ENCODE measurements at places on chromosomes 12 and 14.

DNA sequence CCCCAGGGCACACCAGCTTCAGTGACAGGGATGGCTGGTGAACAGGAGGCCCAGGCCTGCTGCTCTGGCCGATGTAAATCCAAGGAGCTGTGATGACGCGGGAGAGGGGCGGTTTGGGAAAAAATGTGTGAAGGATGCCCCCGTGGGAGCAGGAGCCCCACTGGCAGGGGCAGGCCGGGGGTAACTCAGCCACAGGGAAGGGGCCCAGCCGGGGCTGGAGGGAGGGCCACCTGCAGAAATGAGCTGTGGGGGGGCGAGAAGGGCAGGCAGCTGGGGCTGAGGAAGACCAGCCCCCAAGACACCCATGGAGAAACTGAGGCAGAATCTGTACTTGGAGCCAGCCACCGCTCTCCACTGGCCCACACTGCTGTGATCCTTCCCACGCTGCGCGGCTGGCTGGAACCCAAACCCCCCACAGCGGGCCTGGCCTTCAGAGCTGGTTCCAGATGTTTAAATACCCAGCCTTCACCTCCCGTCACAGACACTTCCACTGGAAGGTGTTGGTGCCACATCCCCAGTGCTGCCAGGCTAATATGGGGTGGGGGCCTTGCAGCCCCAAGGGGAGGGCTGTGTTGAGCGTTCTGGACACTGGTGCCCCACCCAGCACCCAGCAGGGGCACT, 28.5 kb upstream of the ANKRD9 start:
- DNase-seq: no peak

GRCh38 chr12:52739963-52740362, 36.6 kb upstream of the KRT77 start:
- no peak for DNase-seq

DNA sequence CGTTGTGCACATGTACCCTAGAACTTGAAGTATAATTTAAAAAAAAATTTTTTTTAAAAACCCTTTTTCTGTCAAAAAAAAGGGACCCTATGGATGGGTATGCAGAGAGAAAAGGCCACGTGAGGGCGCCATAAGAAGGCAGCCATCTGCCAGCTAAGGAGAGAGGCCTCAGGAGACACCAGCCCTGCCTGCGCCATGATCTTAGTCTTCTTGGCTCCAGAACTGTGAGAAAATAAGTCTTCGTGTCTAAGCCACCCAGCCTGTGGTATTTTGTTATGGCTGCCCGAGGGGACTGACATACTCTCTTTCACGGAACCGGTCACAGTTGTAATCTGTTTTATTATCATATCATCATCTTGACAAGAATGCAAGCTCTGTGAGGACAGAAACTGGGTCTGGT, 174.8 kb downstream of the EFCAB11 start:
- no peak for DNase-seq

DNA sequence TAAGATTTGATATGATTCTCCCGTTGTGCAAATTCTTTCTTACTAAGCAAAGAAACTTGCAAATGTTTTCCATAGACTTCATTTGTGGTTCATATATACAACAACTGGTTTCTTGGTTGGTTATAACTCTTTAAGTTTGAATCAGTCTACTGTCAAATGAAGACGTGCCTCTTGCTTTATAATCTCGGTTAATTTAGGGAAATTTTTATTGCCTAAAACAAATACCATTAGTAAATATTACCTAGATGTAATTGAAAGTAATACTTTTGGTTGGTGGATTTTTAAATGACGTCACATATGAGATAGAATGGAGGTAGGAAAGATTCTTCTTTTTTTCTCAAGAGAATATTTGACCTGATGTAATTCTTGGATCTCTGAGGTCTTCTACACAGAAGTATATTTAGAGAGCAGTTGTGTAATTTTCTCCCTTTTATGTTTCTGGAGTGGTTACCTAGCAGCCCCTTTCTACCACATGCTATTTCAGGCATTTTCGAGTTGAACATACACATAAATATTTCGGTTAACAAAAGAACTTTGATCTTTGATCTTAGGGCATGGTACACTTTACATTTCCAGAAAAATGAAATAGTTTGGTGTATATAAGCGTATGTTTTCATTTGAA, 1.7 kb downstream of the ATF7IP start:
- DNase-seq: no peak

GRCh38 chr12:49342914-49343731, 3.6 kb upstream of the DNAJC22 start:
- peak; percentile 46 for DNase-seq

GRCh38 chr14:58656671-58657411, 19.1 kb downstream of the DACT1 start:
- DNase-seq: no peak

DNA sequence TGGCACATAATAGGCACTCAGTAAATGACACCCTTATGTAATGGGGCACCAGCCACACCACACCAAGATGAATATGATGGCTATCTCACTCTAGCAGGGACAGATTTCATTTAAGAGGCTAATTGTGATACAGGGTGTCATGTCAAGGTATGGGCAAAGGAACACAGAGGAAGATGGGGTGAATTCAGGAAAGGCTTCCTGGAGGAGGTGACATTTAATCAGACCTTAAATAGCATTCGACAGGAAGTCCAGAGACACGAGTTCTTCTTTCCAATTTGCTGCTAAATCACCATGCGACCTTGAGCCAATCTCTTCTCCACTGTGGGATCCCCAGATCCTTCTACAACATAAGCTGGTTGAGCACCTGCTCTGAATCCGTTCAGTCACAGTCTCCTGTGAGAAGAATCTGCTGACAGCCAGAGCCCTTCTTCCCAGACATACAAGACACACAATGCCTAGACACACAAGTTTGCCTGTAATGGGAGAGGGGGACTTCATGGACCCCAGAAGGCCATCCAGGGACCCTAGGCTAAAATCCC, 1.5 kb upstream of the DTX1 start:
- no peak for DNase-seq

Data from activated CD8-positive, alpha-beta memory T cell treated with anti-CD3 and anti-CD28 coated beads, Interleukin-2, amount 50 U/mL, for 4 hours (primary cell).